Activated naive CD4-positive, alpha-beta T cell treated with anti-CD3 and anti-CD28 coated beads for 36 hours (primary cell): ENCODE measurements at places on chromosomes 1 and 21. TPM values are rescaled to one million over a fixed set of nuclear protein-coding genes. Genes with fewer than 3 reads are reported as not detected.

FMO4 gene
- 2.0 TPM for total RNA-seq

PRPF38B gene
- 50.4 TPM for total RNA-seq

THEM5 gene
- total RNA-seq = not detected

RHOU gene
- 0.17 TPM for total RNA-seq

CD244 gene
- not detected for total RNA-seq

DPH2 gene
- total RNA-seq = 22.2 TPM

GRCh38 chr1:26066857-26067256 is 573 bp downstream of the TRIM63 start:
- H3K27me3 ChIP-seq = no peaks in the 10 kb centered on the region
- no peaks in the 10 kb centered on the region for H3K4me1 ChIP-seq
- no peak for DNase-seq
- no peak overlapping the region for H3K27ac ChIP-seq

GRCh38 chr1:50949286-50949982 is 10.6 kb downstream of the FAF1 start:
- no peak overlapping the region for H3K4me3 ChIP-seq
- DNase-seq = no peak

- DNase-seq = no peak
- H3K27me3 ChIP-seq = peaks cover 10% of the 10 kb centered on the region
- H3K4me3 ChIP-seq = no peak overlapping the region
- no peaks in the 10 kb centered on the region for H3K36me3 ChIP-seq
Observed at GRCh38 chr1:56502700-56503245, 76.6 kb downstream of the PLPP3 start.

DNA sequence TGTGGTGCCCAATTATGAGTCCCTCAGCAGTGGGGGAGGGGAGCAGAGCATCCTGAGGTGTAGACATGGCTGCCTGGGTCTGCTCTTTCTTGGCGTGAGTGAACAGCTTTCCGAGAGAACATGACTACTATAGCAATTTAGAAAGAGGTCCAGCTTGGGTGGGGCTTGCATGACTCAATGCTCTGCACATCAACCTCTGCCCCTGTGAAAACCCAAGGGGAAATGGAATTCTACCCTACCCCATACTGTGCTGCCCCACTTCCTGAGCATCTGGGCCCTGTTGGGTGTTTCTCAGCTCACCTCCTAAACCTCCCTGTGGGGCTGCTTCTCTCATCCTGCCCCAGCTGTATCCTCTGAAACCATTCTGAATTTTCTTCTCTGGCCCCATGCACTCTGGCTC is 8.2 kb upstream of the AZIN2 start:
- H3K27ac ChIP-seq = no peak overlapping the region
- no peaks in the 10 kb centered on the region for H3K27me3 ChIP-seq
- H3K4me3 ChIP-seq = no peak overlapping the region

DNA sequence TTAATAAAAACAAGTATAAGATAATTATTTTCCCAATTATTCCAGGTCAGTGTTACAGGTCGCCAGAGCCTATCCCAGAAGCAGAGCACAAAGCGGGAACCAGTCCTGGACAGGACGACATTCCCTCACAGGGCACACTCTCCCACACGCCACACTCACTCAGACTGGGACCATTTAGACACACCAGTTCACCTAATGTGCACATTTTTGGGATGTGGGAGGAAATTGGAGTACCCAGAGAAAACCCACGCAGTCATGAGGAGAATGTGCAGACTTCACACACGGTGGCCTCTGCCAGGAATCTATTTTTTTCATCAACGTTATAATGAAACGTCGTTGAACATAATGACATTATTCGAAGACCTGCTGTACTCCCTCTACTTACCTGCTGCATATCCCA is 20.5 kb upstream of the NRDC start:
- H3K27ac ChIP-seq = no peak overlapping the region
- peaks cover 25% of the 10 kb centered on the region for H3K27me3 ChIP-seq
- peaks cover 2% of the 10 kb centered on the region for H3K4me1 ChIP-seq
- no peak overlapping the region for H3K4me3 ChIP-seq

- no peaks in the 10 kb centered on the region for H3K27me3 ChIP-seq
- peaks cover 36% of the 10 kb centered on the region for H3K4me1 ChIP-seq
- no peak overlapping the region for H3K27ac ChIP-seq
- H3K36me3 ChIP-seq = peaks cover 2% of the 10 kb centered on the region
Observed at GRCh38 chr1:206809504-206810084, 37.3 kb upstream of the IL10 start.

DNA sequence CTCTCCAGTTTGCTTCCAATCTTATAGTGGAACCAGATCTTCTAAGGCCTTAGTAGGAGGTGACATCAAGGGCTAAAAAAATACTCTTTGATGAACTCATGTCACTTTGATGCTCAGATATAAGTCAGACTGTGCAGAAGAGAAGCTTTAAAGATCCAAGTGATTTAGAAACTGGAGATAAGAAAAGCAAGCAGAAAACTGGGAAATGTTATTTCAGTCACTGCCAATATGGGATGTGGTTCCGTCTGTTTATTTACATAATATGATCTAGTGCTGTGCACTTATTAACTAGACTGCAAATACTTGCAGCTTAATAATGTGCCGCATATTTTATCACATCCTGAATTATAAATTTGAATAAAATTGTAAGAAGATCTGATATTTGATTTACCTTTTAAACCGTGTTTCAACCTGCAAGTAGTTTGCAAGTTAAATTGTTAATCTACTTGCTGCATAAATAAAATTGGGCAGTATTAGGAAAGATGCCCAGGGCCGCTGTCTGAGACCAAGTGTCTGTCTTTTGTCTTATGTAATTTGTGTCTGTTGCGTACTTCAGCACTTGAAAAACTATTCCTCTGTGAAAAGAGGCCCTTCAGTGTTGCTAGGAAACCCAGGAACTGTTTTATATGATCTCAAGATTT is 29.6 kb downstream of the CXADR start:
- peaks cover 3% of the 10 kb centered on the region for H3K27me3 ChIP-seq
- DNase-seq = no peak
- H3K27ac ChIP-seq = no peak overlapping the region
- H3K36me3 ChIP-seq = no peaks in the 10 kb centered on the region
- H3K4me1 ChIP-seq = no peaks in the 10 kb centered on the region

- DNase-seq = peak; percentile 72
- peaks cover 1% of the 10 kb centered on the region for H3K4me1 ChIP-seq
- no peaks in the 10 kb centered on the region for H3K27me3 ChIP-seq
- H3K27ac ChIP-seq = no peak overlapping the region
Observed at GRCh38 chr1:153617663-153618062, 1.5 kb upstream of the S100A14 start.

DNA sequence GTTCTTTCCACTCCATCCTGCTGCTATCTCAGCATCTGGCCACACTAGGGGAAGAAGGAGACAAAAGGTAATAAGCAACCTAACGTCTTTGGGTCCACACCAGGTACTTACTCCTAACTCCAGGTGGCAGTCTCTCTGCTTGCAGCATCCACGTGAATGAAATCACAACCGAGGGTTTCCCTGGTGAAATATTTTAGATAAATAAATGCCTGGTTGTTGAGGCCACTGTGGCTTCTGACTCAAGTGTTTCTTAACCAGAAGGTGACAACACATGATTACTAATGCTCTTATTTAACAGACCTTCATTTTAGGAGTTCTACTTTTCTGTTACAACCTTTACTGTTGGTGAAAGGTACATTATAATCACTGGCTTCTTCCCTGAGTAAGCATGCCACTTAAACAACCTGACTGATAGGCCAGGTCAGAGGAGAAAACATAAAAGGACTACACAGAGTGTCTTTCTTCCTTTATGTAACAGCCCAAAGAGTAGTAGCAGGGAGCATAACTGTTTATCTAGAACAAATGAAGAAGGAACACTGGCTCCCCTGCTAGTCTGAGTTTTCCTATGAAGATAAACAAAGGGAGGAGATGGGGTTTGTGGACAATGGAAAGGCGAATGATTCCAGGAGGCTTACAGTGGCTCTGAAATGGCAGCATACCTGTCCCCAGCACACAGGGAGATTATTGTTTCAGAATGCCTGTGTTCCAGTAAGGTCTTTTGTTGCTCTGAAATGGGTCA is 59.9 kb downstream of the SYT6 start:
- H3K4me3 ChIP-seq = no peak overlapping the region
- no peaks in the 10 kb centered on the region for H3K27me3 ChIP-seq
- H3K27ac ChIP-seq = no peak overlapping the region
- H3K36me3 ChIP-seq = no peaks in the 10 kb centered on the region

GRCh38 chr1:76279101-76279748 is 204.7 kb downstream of the ST6GALNAC3 start:
- no peak overlapping the region for H3K27ac ChIP-seq
- H3K36me3 ChIP-seq = no peaks in the 10 kb centered on the region
- H3K4me1 ChIP-seq = peaks cover 7% of the 10 kb centered on the region
- H3K27me3 ChIP-seq = no peaks in the 10 kb centered on the region
- no peak overlapping the region for H3K4me3 ChIP-seq

DNA sequence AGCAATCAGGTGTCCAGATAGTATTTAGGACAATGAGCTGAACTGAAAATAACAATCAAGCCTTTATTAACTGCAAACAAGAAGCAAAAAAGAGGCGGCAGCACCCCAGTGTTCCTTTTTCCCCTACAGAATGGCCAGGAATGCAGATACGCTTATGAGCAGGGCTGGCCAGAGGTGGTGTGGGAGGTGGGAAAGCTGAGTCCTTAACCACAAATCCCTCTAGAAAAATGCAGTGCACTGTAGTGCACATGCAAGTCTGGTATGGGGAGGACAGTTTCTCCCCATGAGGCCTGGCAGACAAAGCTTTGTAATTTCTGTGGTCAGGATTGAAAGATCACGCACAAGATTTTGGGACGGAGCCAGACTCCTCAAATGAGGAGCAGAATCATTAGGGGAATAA is 10.7 kb upstream of the IFNAR1 start:
- H3K36me3 ChIP-seq = no peaks in the 10 kb centered on the region
- no peaks in the 10 kb centered on the region for H3K27me3 ChIP-seq
- H3K27ac ChIP-seq = no peak overlapping the region
- H3K4me3 ChIP-seq = no peak overlapping the region
- no peak for DNase-seq

DNA sequence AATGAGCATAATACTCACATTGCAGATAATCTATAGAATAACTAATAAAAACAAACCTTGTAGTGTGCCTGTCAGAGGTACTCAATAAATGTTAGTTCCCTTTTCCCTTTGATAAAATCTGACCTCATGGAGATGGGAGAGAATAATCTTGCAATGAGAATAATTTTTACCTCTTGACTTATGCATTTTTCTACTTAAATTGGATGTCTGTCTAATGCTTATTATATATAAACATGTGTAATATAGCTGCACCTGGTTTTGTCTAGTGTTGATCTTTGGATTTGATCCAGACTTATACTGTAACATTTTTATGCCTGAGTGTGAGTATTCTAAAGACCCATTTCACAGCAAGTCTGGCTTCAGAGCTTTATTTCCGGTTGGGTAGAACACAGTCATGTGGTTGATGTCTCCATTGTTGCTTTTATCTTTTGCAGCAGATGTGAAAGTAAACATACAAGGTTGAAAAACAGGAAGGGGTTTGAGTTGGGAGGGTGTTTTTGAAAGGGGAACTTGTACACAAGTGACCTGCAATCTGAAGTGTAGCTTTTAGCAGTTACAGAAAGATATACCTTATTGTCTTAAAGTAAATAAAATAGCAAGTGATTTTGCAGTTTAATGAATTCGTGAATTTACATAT is 12.4 kb downstream of the EPB41 start:
- DNase-seq = peak; percentile 40
- H3K27ac ChIP-seq = peak overlapping the region; percentile 76
- peak overlapping the region; percentile 44 for H3K4me3 ChIP-seq
- no peaks in the 10 kb centered on the region for H3K27me3 ChIP-seq
- no peaks in the 10 kb centered on the region for H3K36me3 ChIP-seq
- peaks cover 62% of the 10 kb centered on the region for H3K4me1 ChIP-seq

- H3K4me3 ChIP-seq = no peak overlapping the region
- H3K27me3 ChIP-seq = peaks cover 6% of the 10 kb centered on the region
- DNase-seq = no peak
- H3K36me3 ChIP-seq = no peaks in the 10 kb centered on the region
Observed at GRCh38 chr1:166813508-166814223, 25.6 kb upstream of the POGK start.

- H3K4me1 ChIP-seq = peaks cover 35% of the 10 kb centered on the region
- H3K27ac ChIP-seq = peak overlapping the region; percentile 78
- H3K36me3 ChIP-seq = peaks cover 15% of the 10 kb centered on the region
- no peaks in the 10 kb centered on the region for H3K27me3 ChIP-seq
Observed at GRCh38 chr1:46719689-46720088, 775 bp upstream of the EFCAB14 start.

GRCh38 chr1:204065174-204065985 is 7.5 kb upstream of the SOX13 start:
- H3K4me3 ChIP-seq = no peak overlapping the region
- H3K4me1 ChIP-seq = peaks cover 5% of the 10 kb centered on the region

GRCh38 chr1:201328576-201328975 is 45.3 kb downstream of the PKP1 start:
- H3K36me3 ChIP-seq = no peaks in the 10 kb centered on the region
- no peak overlapping the region for H3K4me3 ChIP-seq
- no peak overlapping the region for H3K27ac ChIP-seq
- no peak for DNase-seq
- no peaks in the 10 kb centered on the region for H3K4me1 ChIP-seq
